Activated CD8-positive, alpha-beta memory T cell treated with anti-CD3 and anti-CD28 coated beads, Interleukin-2, amount 50 U/mL, for 48 hours (primary cell): ENCODE measurements at places on chromosomes 6 and 20.

DNA sequence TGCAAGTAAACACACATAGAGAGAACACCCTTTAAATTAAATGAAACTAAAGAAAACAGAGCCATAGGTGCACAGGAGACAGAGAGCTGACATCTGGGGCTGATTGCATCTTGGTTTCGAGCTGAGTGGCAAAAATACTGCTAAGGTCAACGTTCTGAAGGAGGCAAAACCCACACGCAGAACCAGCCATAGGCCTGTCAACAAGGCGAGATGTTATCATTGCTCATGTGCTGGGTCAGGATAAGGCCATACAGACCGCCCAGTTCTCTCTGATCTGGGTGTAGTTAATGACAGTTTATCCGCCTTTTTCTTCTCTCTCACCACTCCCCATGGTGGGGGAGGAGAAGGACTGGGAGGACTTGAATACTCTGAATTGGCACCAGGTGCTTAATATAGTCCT is 4.5 kb upstream of the FAM110A start:
- peak; percentile 29 for DNase-seq

- no peak for DNase-seq
Measured at GRCh38 chr20:17571153-17571527, 1.3 kb downstream of the DSTN start.

GRCh38 chr6:135014353-135014832 is 40.2 kb downstream of the HBS1L start:
- no peak for DNase-seq

GRCh38 chr20:39943336-39943735 is 745.7 kb downstream of the MAFB start:
- no peak for DNase-seq
